ENCODE measurements at places on chromosomes 2 and 18.

GRCh38 chr18:13308369-13308768 is 89.8 kb downstream of the LDLRAD4 start:
- DNase-seq: no peak

- DNase-seq: no peak
These were observed 615 bp upstream of the CCNT2 start for GRCh38 chr2:134917888-134918525.

DNA sequence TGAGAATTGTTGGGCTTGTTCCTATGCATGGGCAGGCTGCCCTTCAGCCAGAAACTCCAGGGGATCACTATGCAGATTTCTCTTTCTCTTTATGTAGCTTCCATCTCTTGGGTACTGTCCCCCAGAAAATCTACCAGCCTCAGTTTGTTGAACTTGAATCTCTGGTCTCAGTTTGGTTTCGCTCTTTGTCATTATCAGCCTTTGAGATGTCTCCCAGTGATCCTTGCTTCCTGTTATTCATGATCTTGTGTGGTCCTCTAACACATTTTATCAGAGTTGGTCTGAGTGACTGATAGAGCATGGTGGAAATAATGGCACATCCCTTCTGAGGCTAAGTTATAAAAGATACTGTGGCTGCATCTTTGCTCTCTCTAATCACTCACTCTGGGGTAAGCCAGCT is 7.8 kb downstream of the TMEM87B start:
- no peak for DNase-seq

GRCh38 chr18:5305835-5306234 is 10.3 kb upstream of the ZBTB14 start:
- no peak for DNase-seq

Measured in ecto neural progenitor cell (in vitro differentiated cells).